ENCODE measurements at places on chromosomes 5 and 9.
A peak's percentile ranks its signal among the peaks of the same experiment; 100 is the strongest.

GRCh38 chr9:100409176-100409556 is 17.8 kb upstream of the MSANTD3 start:
- no peak for DNase-seq

DNA sequence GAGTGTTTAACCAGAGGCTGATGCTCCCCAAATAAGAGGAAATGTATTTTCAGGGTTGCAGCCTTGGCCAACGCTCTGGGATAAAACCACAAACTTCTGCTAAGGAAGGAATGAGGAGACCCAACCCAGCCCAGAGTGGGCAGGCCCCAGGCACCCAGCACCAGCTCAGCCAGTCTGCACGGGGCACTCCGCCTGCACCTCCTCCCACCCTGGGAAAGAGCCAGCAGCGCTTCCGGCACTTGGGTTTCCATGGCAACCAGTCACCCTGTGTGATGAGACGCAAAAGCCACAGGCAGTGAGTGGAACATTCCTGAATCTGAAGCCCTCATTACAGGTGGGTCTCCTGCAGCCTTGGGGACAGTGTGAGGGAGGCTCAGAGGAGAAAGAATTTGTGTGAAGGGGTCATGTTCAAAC is 85.2 kb upstream of the ZBTB43 start:
- peak; percentile 77 for DNase-seq

DNA sequence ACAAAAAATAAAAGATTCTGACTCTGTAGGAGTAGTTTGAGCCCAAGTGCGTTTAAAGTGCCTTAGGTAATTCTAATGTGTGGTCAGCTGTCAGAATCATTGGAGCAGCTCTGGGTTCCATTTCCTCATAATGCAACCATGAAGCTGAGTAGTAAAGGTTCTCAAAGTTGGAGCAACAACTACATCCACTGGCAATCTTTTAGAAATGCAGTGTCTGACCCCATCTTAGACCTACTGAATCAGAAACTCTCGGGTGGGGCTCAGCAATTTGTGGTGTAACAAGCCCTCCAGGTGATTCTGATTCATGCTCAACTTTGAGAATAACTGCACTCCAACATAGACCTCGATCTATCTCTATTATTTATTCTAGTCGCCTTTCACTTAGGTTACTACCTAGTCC is 7.6 kb upstream of the ALDH1A1 start:
- no peak for DNase-seq

GRCh38 chr5:74865804-74866595 is at the start of gene FAM169A:
FAM169A (minus strand) TSS chr5:74866387; CDS start chr5:74841676, 24,711 bp downstream.
- DNase-seq = peak; percentile 40

DNA sequence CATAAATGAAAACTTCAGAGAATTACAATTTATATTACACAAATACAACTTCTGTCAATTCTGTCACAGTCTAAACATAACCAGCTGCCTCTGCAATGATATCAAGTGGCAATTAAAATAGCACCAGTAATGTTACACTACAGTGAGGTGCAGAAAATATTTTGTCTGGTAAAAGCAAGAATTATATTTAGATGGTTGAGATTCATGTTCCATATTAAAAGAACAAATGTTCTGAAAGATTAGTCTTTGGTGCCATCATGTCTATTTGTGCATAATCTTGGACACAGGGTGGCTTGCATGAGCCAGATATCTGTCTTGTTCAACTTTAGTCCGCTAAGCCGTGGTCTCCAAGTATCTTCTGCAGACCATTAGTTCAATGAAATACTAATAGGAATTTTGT is 29.0 kb upstream of the PRR16 start:
- no peak for DNase-seq

- DNase-seq = no peak
Observed at GRCh38 chr9:104951487-104951886, 23.5 kb upstream of the ABCA1 start.

- DNase-seq = no peak
Observed at GRCh38 chr9:76456202-76456926, 2.6 kb upstream of the GCNT1 start.

DNA sequence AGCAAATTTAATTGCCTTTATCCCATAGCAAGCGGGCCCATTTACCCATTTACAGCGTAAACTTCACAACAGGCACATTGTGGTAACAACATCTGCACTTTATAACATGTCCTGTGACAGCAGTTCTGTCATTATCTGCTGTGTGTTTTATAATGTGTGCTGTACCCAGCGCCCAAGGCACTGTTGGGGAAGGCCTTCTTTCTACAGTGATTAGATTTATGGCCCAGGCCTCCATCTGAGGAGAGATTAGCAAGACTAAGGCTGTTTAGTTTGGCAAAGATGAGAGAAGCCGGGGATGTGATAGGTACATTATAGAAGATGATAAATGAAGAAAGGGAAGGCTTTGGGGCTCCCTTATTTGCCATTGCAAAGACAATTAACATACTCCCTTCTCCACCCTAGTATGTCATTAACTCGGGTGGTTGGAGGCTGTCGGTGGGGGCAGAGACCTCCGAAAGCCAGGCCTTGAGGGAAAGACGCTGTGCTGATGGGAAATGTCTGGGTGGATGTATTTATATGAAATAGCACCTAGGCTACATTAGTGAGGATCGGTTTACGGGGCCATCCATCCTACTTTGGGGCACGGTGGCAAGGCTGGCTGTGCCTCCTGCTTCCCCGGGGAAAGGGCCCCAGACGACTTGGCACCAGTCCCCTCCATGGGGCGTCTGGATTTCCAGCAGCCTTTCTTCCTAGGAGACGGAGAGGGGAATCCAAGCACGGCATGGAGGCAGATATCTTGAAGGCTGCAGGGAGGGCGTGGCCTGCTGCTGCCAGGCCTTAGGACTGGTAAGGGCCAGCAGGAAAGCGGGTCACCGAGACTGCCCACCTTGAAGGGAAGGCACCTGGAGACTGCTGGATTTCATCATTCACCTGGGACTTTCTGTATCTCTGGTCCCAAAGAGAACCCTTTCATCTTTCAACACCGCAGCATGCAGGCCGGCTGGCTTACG is 64.3 kb upstream of the PTCH1 start:
- no peak for DNase-seq

DNA sequence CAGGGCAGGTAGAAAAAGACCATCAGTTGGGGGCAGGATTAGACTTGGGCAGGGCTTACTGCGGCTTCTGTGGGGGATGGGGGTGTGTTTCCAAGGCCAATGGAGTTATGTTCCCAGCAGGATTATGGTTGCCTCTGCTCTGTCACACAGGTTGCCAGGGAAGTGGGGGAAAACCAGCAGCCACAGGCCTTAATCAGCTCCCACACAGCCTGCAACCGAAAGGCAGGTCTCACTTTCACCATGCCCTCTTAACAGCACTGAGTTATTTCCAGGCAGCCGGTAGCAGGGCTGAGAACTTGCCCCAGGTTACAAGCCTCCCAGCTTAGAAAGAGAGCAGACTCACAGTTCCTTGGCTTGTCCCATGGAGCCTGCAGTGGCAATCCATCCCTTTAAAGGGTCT is 205.5 kb downstream of the FGF10 start:
- no peak for DNase-seq

DNA sequence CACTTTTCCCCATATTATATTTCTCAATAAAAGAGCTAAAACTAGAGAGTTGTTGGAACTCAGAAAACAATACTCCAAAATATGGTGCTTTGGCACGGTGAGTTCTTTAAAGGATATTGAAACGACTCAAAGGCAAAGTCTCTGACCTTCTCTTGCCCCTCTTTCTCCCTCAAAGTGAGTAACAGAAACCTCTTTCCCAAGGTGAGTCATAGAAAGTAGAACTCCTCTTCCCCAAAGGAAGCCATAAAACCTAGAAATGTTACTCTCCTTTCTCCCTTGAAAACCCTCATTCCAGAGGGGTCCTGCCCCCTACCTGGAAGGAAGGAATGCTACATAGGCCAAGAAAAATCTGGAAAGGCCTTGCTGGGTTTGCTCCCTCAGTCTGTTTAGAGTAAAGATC is 47.5 kb downstream of the RAPGEF6 start:
- DNase-seq = no peak

DNA sequence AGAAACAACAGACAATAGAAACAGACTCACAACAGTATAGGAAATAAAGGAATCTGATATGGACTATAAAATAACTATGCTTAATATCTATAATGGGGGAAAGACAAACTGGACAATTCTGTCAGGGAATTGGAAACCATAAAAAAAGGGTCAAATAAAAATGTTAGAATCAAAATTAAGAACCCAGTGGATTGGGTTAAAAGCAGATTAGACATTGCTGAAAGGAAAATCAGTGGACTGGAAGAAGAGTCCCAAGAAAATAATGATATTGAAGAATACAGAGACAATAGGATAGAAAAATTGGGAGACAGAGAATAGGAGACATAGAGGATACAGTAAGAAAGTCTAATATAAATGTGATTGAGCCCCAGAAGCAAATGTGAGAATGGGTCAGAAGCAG is 199.2 kb downstream of the PBX3 start:
- no peak for DNase-seq

- DNase-seq = peak; percentile 30
Observed at GRCh38 chr9:86722706-86723075, 224.6 kb downstream of the GAS1 start.

DNA sequence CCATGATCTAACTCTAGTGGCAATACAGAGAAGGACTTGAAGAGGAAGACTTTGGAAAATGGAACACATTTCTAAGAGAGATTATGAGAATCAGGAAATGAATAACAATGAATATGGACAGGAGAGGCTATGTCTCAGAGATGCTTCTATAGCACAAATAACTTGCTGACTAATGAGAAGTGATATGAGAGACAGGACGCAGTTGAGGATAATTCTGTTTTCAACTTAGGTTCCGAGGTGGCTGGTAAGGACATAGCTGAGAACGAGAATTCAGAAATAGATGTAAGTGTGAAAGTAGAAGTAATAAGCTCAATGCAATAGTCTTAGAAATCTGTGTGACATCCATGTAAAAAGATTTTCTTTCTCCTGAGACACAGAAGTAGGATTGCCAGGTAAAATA is 358.1 kb upstream of the GRAMD2B start:
- no peak for DNase-seq

- DNase-seq = no peak
Observed at GRCh38 chr9:96382839-96383164, 709 bp downstream of the SLC35D2 start.

DNA sequence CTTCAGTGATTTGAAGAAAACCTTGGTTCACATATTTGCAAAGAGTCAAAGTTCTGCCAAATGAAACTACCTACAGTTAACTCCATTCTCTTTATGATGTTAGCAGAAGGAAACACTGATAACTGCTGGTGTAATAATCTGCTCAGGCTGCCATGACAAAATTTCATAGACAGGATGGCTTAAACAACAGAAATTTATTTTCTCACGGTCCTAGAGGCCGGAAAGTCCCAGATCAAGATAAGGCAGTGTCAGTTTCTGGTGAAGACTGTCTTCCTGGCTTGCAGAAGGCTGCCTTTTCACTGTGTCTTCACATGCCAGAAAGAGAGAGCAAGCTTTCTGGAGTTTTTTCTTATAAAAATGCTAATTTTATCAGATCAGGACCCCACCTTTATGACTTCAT is 102.4 kb upstream of the PARP8 start:
- DNase-seq = no peak

DNA sequence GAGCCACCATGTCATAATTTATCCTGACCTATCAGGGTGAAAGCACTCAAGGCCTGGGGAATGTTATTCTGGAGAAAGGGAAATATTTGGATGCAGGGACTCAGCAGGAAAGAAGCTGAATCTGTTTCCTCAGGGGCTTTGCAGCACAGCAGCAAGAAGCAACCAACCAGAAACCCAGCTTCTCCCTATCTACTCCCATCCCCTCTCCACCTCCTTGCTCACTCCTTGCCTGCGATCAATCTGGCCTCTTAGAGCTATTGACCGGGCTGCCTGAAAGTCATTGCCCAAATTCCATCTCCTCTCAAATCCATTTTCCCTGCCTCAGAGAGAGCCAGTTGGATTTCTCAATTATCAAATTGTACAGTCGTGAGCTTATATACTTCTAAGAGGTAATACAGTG is 542.0 kb upstream of the TRPC7 start:
- no peak for DNase-seq

DNA sequence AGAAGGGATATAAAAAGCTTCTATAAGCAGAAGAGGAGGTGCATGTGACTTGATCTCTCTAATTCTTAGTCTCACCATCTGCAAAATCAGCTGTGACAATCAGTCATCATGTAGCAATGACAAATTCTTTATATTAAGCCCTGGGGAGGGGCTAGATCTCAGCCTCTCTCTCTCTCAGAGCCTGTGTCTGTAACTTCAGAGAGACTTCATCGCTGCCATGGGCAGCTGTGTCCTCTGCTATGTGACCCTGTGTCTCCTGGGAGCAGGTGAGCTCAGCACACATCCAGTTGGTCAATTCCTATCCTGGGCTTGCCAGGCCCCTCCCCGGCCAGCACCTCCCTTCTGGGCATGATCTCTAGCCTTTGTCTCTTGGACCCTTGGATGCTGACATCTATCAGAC is 109.6 kb downstream of the ANKRD18B start:
- no peak for DNase-seq

GRCh38 chr5:164721116-164721515 is 1215.7 kb downstream of the MAT2B start:
- DNase-seq = no peak
